ENCODE measurements at places on chromosomes 13 and 19.

DNA sequence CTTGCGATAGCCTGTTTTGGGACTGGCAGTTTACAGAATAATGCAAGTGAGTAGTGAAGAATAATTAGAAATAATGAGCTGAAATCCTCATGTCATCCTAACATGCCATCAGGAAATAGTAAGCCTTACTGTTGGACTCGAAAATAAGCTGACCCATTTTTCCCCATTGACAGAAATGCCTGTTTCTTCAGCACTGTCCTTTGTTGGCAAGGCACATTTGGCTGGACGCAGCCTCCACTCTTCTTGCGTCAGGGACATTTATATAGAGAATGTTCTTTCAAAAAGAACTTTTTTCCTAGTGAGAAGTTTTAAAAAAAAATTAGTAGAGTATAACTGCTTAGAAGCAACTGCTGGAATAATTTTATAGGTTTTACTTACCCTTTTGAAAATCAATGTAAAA, 47.1 kb downstream of the ARHGAP35 start:
- DNase-seq = no peak

DNA sequence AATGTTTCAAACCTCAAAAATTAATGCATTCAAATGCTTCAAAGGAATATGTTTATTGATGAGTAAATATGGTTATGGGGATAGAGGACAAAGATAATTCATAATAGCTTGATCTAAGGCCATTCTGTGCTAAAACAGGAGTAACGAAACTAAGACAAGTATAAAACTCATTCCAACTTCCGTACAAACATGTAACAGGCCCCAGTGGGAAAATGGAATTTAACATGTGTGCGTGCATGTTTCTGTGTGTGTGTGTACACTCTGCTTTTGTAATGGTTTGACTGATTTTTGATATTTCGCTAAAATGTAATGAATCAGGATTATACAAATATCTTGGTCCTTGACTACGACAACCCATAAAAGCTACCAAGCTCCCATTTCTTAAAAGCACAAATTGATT, 91.0 kb downstream of the KLF12 start:
- DNase-seq = no peak

DNA sequence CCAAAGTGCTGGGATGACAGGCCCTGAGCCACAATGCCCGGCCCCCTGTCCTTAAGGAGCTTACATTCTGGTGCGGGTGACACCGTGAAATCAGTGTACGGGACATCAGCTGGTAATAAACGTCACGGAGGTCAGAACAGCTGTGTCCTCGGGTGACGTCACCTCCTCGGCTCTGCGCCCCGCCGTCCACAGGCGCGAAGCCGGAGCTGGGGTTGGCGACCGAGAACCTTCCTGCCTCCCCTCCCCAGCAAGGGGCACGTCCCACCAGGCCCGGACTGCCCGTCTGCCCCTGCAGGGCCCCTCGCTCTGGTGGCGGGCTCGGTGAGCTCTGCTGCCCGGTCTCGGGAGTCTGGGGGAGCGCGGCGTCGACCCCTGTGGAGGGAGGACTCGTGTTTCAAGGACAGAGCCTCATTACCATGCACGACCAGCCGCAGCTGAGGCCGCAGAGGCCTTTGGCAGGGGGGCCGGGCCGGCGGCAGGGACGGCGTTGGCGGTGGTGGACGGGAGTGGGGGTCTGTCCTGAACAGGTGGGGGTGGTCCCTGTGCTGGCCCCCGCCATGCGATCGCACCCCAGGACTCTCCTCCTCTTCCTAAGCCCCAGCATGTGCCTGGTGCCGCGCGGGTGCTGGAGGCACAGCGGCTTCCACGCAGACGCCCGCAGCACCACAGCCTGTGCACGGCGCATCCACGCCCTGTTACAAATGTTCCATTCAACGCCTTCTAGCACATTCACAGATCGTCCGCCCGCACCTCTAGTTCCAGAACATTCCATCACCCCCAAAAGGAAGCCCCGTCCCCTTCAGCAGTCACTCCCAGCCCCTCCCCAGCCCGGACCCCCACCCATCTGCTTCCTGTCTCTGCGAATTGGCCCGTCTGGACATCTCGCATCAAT, 5.4 kb downstream of the LINGO3 start:
- no peak for DNase-seq

- DNase-seq = peak; percentile 84
These were observed 572 bp upstream of the FKBP8 start for GRCh38 chr19:18543814-18544475.
